ENCODE measurements at places on chromosomes 6 and 20. TPM values are rescaled to one million over a fixed set of nuclear protein-coding genes. Genes with fewer than 3 reads are reported as not detected.

Gene LST1
- total RNA-seq: not detected

DNA sequence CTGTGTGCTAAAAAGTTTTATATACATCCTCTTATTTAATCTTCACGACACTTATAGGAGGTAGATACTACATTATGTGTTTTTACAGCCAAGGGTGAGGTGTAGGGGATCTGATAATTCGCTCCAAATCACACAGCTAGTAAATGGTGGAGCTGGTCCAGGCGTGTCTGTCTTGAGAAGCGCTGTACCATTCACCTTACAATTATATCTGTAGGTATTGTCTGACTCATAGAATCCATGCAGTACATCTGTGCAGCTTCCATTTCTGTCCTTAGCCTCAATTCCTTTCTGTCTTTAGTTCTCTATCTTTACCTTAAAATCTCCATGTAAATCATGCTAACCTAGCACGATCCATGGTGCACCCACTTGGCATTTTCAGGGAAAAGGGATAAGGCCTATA is 120.7 kb downstream of the CARMIL1 start:
- no peak for DNase-seq

Gene EBF4
- total RNA-seq: 1.4 TPM

Gene FAM209A
- total RNA-seq: not detected

GRCh38 chr20:19588241-19588640 is 169.8 kb upstream of the RIN2 start:
- DNase-seq: no peak

Gene BPI
- not detected for total RNA-seq

DNA sequence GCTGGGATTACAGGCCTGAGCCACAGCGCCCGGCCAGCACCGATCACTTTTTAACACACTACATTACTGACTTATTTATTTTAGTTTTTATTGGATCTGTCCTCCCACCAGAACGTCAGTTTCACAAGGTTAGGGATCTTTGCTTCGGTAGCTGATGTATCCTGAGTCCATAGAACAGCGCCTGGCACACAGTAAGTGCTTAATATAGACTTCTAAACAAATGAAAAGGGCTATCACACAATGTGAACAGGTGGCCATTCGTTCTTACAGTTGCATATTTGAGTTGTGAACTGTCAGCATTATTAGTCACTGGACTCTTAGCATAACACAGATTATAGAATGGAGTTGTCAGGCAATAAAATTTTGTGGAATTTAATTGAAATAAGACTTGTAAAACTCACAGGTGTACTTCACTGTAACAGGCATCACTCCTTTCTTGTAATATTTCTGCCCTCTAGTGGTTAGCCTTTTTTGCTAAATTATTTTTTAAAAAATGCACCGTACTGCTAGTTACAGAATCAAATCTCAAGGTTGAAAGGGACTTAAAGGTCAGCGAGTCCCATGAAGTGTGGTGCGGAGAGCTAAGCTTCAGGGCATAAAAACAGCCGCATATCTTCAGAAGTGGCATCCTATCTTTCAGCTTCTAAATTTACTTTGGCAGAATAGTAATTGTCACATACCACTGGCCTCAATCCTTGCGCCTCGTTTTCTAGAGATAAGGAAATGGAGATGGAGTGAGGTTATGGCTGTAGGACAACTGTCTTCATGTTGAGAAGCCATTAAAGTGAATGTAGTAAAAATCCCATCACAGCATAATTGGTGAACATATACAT is 3.4 kb upstream of the TBC1D7 start:
- DNase-seq: no peak

DNA sequence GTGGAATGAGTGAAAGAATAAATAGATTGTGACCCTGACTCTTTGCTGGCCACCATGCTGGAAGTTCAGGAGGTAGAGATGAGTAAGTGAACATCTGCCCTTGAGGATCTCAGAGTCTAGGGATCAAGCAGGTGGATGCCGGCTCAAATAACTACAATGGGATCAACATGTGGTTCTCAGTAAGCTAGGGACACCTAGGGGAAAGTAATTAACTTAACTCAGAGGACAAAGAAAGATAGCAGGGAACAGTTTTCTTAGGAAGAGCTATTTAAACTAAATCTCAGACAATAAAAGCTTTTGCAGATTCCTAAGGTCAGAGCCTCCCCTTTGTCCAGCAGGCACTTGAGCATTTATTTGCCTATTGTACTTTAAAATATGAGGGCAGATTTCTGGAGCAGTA is 29.1 kb downstream of the SLC13A3 start:
- DNase-seq: no peak

GRCh38 chr6:17962436-17963031 is 24.9 kb downstream of the KIF13A start:
- DNase-seq: no peak

- no peak for DNase-seq
These were observed 114.9 kb upstream of the DST start for GRCh38 chr6:56757588-56757984.

- DNase-seq: peak; percentile 63
These were observed 168.9 kb upstream of the CENPW start for GRCh38 chr6:126170978-126171382.

DNA sequence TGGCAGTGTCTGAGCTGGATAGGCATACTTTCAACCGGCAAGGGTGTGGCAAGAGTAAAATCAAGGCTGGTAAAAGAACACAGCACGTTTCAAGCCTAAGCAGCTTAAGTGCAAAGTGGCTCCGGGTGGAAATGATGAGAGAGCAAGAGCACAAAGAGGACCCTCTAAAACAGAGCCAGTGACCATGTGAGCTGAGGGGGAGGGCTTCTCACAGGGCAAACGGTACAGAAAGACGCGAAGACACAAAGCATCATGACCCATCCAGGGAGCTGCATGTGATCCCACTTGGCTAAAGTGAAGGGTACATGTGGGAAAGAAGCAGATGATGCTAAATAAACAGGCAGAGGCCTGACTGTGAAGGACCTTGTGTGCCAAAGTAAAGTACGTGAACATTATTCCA is 25.7 kb downstream of the FKBP5 start:
- DNase-seq: no peak

Gene B3GAT2
- not detected for total RNA-seq

Gene FAM217A
- not detected for total RNA-seq

Gene SLA2
- 3.6 TPM for total RNA-seq

- no peak for DNase-seq
These were observed 220.3 kb downstream of the NRN1 start for GRCh38 chr6:5786321-5786968.

GRCh38 chr6:68677058-68677457 is 42.0 kb downstream of the ADGRB3 start:
- DNase-seq: no peak

- DNase-seq: no peak
These were observed 182.5 kb upstream of the LAMP5 start for GRCh38 chr20:9331707-9332435.

GRCh38 chr6:125924169-125924568 is 32.4 kb upstream of the HINT3 start:
- DNase-seq: no peak

Gene NKAIN4
- not detected for total RNA-seq

Gene WRNIP1
- 48.2 TPM for total RNA-seq

DNA sequence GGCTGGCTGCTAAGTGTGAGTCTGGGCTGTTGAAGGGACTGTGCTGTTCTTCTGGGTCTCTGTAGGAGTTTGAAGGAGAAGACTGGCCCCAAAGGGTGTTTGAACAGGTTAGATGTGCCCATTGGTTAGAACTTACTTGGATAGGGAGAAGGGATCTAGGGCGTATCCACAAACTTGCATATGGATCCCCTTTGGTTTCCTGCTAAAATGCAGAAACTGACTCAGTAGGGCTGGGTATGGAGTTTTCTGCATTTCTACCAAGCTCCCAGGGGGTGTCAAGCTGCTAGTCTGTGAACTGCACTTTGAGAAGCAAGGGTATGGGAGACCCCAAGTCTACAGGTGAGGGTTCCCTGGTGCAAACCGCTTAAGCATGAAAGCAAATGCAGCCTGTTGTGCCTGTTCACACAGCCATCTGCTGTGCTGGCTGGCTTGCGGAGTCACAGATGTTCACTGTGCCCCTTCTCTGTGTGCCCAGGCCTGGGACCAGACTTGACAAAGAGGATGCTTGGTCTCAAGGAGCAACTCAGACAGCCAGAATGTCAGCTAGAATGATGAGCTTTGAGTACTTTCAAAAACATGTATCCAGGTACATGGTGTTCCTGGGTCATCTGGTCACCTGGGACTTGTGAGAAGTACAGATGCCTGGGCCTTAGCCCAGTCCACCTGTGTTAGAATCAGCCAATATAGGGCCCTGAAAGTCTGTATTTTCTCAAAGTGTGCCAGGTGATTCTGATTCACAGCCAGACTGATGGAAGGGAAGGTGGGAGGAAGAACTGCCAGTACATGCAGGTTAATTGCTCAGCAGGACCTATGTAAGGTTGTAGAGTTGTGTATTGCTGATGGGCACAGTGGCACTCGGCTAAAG is 7.4 kb downstream of the PPP1R16B start:
- no peak for DNase-seq

DNA sequence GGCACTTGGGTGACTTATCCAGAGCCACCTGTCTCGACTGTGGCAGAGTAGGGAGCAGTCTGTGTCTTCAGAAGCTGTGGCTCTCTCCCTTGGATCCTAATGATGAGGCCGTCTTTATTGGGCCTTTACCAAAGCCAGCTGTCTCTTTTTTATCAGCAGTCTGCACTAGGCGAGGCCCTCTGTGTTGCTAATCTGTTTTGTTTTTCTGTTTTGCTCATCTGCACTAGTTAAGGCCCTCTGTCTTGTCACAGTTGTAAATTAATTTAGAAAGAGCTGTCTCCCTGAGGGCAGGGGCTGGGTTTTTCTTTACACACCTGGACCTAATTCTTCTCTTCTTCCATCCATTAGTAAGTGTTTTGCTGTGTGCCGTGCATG is 45.0 kb downstream of the CDS2 start:
- no peak for DNase-seq

GRCh38 chr6:74091136-74091793 is 395.3 kb downstream of the CD109 start:
- DNase-seq: no peak

DNA sequence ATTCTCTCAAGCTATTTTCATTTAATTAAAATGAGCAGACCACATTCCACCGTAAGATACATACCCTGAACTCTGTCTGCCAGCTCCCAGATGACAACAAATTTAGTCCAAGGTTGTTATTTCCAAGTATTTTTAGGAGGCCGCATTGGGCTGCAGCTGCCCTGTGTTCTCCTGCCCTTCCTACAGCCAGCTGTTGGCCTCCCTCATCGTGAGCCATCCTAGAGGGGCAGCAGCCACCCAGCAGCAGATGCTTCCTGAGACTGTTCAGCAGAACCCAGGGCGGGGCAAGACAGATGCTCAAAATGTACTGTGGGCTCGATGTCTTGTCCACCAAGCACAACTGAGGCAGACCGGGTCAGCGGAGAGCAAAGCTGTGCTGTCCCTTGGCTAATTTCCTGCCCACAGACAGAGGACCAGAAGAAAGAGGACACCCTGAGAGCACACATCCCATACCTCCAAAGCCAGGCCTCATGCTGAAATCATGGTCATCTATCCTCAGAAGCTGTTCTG is 16.4 kb downstream of the GABRR1 start:
- no peak for DNase-seq

DNA sequence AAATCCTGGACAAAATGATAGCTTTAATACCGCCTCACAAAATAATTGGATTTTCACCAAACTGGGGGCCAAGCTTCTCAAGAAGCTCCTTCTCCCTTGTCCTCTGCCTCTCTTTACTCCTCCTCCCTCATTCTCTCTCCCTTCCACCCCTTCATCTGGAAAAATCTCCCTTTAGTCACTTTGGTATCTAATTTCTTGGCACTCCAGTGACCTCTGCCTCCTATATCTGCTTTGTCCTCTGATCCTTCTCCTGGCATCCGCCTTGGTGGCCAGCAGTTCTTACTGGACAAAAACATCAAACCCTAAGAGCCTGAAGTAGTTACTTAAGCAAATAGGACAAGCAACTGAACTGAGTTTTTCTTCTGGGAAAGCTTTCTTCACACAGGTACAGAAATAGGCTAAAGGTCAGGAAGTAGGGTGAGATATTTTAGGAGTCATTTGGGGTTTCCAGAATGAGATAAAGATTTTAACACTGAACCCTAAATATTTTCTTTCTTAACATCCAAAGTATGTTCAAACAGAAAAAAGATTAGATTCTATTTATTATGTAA is 220.7 kb downstream of the ARHGAP18 start:
- DNase-seq: no peak

DNA sequence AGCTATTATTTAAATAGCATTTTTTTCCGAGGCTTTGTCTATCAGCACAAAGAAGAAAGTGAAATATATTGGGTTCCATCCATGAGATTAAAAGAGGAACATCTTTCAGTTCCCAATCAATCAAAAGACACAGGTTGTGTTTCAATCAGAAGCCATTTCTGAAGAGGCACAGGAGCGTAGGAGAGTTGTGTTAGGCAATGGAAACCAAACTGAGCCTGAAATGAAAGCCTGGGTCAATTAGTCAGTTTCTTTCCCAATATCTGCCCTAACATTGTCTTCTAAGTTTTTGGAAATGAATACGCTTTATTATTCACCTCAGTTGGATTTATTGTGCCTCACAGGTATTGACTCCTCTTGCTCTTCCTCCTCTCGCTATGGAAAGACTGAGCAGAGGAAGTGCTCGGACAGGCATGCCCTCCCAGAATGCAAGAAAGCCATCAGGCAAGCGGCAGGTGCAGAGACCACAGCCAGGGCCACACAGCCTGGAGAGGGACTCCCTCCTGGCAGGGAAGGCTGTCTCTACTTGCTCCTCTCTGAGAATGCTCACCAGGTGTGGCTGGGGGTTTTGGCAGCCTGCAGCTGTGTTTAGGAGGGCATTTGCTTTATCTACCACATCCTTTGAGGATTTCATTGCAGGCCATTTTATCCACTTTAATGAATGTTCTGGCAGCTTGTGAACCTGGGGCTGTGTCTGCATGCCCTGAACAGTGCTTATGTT is 100.8 kb upstream of the NEDD9 start:
- DNase-seq: no peak

Gene DDX43
- total RNA-seq: 0.57 TPM

Gene COL9A1
- total RNA-seq: not detected

- no peak for DNase-seq
These were observed 393 bp upstream of the FABP7 start for GRCh38 chr6:122778985-122779661.

Gene ZCCHC3
- 14.2 TPM for total RNA-seq

Gene BACH2
- total RNA-seq: 26.4 TPM

Gene PDE7B
- 1.4 TPM for total RNA-seq

All from Peyer's patch (tissue), 4 donors.